K562 (cell line): ENCODE measurements at places on chromosomes 16 and 17. TPM values are rescaled to one million over a fixed set of nuclear protein-coding genes. Genes with fewer than 3 reads are reported as not detected.

Gene EFCAB13
- 1.0 and 2.6 TPM in 2 replicates for total RNA-seq

GRCh38 chr16:70757183-70757582, 43.8 kb downstream of the VAC14 start:
- no peaks in the 10 kb centered on the region for H3K27me3 ChIP-seq
- H3K4me1 ChIP-seq = peaks cover 17% of the 10 kb centered on the region
- no peak overlapping the region for H3K27ac ChIP-seq
- no peak overlapping the region for H3K4me3 ChIP-seq
- no peak for DNase-seq

- no peak overlapping the region for H3K27ac ChIP-seq
- no peak for DNase-seq
- no peaks in the 10 kb centered on the region for H3K4me1 ChIP-seq
Measured at GRCh38 chr17:13825526-13826040, 223.9 kb upstream of the HS3ST3A1 start.

Gene MYCBPAP
- total RNA-seq = not detected in 2 replicates

Gene OR4D1
- not detected in 2 replicates for total RNA-seq

GRCh38 chr16:75097941-75098901, 18.4 kb downstream of the LDHD start:
- no peak overlapping the region for H3K27ac ChIP-seq
- H3K4me1 ChIP-seq = peaks cover 12% of the 10 kb centered on the region

GRCh38 chr16:53509906-53510703, 7.1 kb upstream of the AKTIP start:
- no peaks in the 10 kb centered on the region for H3K36me3 ChIP-seq
- peak; percentile 77 for DNase-seq
- H3K27ac ChIP-seq = no peak overlapping the region
- H3K4me1 ChIP-seq = peaks cover 4% of the 10 kb centered on the region; the same call in 1 of the 3 replicates
- H3K27me3 ChIP-seq = no peaks in the 10 kb centered on the region; the same call in 1 of the 2 replicates

GRCh38 chr17:2789700-2790099, 6.5 kb upstream of the RAP1GAP2 start:
- H3K4me3 ChIP-seq = no peak overlapping the region
- no peak for DNase-seq
- no peaks in the 10 kb centered on the region for H3K36me3 ChIP-seq
- H3K27me3 ChIP-seq = peaks cover 5% of the 10 kb centered on the region; the same call in 2 of the 3 replicates

Gene VTN
- 0.86 and 2.3 TPM in 2 replicates for total RNA-seq

DNA sequence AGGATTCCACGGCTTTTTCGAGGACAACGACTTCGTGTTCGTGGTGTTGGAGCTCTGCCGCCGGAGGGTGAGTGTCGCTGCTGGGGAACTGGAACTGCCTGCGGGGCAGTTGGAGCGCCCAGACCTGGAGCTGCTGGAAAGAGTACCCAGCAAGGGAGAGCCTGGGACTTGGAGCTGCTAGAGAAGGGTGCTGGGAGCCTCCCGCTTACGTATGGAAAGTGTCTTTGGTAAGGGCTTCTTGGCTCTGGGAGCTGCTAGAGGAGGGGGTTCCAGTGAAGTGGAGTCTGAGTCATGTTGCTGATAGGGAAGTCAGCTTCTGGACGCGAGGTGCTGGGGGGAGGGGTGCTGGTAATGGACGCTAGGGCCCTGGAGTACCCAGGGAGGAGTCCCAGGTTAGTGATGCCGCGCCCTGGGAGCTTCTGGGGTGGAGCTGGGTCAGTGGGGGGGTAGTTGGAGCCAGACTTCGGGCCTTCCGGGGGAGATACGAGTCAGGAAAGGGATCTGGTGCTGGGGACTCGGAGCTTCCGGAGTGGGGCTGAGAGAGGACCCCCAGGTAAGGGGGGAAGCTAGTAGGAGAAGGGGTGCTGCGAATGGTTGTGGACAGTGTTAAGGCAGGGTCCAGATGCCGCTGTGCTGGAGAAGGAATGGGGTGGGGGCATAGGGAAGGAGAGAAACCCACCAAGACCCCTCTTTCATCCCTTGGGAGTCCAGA, 741 bp downstream of the PLK1 start:
- H3K36me3 ChIP-seq = peaks cover 57% of the 10 kb centered on the region
- H3K27ac ChIP-seq = peak overlapping the region; percentile 99
- H3K27me3 ChIP-seq = no peaks in the 10 kb centered on the region
- peak; percentile 89 for DNase-seq
- H3K4me3 ChIP-seq = peak overlapping the region; percentile 87
- peaks cover 28% of the 10 kb centered on the region for H3K4me1 ChIP-seq

Gene SBK1
- total RNA-seq = 0.07 TPM in 1 of 2 replicates, not detected in the other

DNA sequence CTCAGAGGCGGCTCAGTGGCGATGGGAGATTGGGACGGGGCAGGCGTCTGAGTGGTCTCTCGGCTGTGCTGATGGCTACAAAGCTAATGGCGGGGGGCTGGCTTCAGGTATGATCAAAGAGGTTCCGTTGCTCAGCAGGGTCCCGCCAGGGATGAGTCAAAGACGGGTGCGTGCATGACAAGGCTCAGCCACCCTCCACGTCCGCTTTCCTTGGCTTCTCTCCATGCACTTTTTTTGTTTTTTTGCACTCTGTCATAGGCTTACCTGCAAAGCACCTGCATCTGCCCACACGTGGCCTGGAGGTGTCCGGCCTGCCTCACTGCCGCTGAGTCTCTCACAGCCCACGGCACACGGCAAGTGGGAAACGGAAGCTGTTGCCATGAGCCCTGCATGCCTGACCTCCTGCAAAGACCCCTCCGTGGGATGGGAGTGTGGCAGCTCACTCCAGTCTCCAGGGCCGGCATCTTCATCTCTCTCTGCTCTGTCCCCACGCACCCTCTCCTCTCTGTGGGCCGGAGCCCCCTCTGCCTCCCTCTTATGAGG, 85.5 kb upstream of the ZNF469 start:
- no peaks in the 10 kb centered on the region; the same call in 2 of the 3 replicates for H3K4me1 ChIP-seq
- no peak overlapping the region for H3K27ac ChIP-seq
- peaks cover 82% of the 10 kb centered on the region for H3K27me3 ChIP-seq
- DNase-seq = no peak

DNA sequence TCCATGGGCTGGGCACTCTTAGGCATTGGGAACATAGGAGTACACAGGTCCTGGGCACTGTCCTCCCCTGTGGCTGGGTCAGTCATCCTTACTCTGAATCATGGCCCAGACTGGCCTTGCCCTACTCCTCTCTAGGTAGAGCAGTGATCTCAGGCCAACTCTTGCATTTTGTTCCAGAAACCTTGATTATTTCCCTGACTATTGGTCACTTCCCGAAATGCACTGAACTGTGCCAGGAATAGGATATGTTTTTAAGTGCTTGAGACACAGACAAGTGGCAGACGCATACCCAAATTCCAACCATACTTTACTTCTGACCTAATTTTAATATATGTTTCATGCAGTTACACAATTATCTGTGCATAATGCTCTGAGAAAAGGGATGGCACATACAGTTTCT, 10.3 kb downstream of the KRABD2 start:
- no peaks in the 10 kb centered on the region for H3K27me3 ChIP-seq
- H3K27ac ChIP-seq = no peak overlapping the region
- no peak overlapping the region for H3K4me3 ChIP-seq
